ENCODE measurements at places on chromosomes 7 and 10.

DNA sequence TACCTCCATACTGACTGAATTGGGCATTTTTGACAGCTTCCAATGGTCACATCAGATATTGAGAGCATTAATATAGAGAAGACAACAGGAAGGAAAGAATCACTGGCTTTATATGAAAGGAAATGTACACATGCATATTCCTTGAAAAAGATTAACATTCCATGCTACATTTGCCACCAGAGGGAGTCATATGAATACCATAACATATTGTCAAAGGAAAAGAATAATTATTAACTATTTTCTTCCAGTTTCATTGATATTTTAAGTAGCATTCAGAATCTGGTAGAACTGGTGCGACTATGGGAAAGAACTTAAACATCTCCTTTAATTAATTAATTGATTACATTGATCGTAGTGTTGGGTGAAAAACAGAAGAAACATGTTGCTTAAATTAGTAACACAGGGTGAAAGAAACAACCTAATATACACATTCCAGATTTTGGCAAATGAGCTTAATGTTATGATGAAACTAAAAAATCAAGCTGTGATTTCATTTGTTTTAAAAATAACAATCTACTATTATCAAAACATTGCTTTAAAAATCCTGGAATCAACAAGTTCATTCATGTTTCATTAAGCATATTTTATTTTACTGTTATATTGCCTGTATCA is 71.5 kb downstream of the GPR85 start:
- DNase-seq = peak; percentile 46

- DNase-seq = peak; percentile 89
Measured at GRCh38 chr10:42866115-42866995, 83.8 kb downstream of the BMS1 start.

- no peak for DNase-seq
Measured at GRCh38 chr7:5063698-5064097, 18.0 kb downstream of the RBAK start.

GRCh38 chr10:125012851-125013528 is 71.1 kb downstream of the ZRANB1 start:
- no peak for DNase-seq

- DNase-seq = no peak
Measured at GRCh38 chr10:132332433-132332754, 401 bp downstream of the LRRC27 start.

DNA sequence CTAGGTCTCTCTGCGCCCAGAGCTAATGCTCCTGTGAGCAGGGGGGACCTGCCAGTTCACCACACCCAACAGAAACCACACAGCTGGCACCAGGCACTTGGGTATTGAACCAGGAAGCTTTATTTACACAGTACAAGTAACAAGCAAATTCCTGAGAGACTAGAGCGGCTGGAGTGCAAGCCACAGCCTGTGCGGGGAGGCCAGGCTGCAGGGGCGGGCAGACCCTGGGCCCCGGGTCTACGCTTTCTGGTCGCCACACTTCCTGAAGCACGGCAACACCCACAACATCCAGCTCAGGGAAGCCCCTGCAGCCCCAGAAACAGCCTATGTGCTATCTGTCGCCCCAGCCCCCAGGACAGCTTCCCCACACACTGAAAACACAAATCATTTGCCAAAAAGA is 125.0 kb downstream of the FAM53B start:
- no peak for DNase-seq

- DNase-seq = no peak
Measured at GRCh38 chr10:33015761-33016547, 57.9 kb upstream of the ITGB1 start.

GRCh38 chr7:11206177-11206899 is 232.7 kb downstream of the PHF14 start:
- no peak for DNase-seq

DNA sequence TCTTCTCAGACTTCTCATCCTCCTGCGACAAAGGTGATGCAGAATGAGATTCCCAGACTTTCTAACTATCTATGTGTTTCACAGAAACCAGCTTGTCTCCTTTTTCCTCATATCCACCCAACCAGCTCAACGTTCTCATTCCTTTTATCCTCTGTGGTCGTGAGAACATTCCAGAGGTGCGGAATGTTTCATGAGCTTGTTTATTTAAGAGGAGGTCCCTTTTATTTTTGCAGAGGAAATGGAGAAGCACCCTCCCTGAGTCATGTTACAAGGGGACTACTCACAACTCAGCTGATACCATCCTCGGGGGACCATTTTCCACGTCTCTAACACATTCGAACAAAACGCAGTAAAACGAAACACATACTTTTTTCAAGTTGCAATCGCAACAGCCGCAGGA is 93.2 kb downstream of the ZRANB1 start:
- no peak for DNase-seq
